ENCODE measurements at places on chromosomes 5 and 9. TPM values are rescaled to one million over a fixed set of nuclear protein-coding genes. Genes with fewer than 3 reads are reported as not detected.

The CDH12 gene
- not detected for total RNA-seq

The PAEP gene
- total RNA-seq: not detected

The FCN2 gene
- total RNA-seq: not detected

The PHF24 gene
- 0.35 TPM for total RNA-seq

The ADRB2 gene
- total RNA-seq: 2.8 TPM

The C9orf152 gene
- 0.56 TPM for total RNA-seq

The SHC3 gene
- 1.5 TPM for total RNA-seq

The SPINK5 gene
- total RNA-seq: 0.54 TPM

The NUP214 gene
- total RNA-seq: 55.0 TPM

The PCDH1 gene
- total RNA-seq: 43.4 TPM

The FGFR4 gene
- 2.8 TPM for total RNA-seq

- no peak for DNase-seq
Measured at GRCh38 chr5:16454686-16455085, 10.9 kb downstream of the ZNF622 start.

GRCh38 chr9:97372580-97372979 is 39.3 kb upstream of the TDRD7 start:
- no peak for DNase-seq

- DNase-seq: no peak
Measured at GRCh38 chr5:119614838-119615237, 14.5 kb upstream of the FAM170A start.

DNA sequence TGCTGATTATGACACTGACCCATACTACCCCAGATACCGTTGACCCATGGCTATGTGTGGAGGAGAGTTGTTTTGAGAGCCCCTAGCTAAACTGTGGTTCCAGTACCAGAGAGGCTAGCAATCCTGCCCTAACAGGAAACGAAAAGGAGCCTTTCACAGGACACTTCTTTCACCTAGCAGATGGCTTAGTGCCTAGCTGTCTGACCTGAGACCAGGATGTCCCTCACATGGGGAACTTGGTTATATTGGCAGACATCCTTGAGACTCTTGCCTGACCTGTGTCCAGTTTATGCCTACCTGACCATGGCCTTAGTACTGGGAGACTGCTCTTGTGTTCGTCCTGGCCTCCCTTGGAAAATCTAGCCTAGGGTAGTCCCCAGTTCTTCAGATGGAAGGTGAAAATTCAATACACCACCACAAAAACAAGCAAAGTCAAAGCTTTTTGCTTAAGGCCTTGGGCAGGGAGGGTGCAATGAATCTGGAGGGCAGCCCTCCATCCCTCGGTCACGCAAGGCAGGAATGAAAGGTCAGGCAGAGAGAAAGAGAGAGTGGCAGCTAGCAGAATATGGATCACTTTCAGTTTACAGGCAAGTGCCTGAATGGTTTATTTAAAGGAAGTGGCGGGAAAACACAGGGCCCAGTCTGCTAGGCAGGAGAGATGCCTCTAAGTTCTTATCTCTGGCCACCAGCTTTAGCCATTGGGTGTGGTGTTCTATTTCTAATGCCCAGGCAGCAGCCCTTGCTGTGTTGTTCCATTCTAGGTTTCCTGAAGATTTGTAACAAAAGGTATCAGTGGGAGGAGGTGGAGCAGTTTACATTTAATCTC is 16.4 kb upstream of the ZNF474 start:
- DNase-seq: no peak

DNA sequence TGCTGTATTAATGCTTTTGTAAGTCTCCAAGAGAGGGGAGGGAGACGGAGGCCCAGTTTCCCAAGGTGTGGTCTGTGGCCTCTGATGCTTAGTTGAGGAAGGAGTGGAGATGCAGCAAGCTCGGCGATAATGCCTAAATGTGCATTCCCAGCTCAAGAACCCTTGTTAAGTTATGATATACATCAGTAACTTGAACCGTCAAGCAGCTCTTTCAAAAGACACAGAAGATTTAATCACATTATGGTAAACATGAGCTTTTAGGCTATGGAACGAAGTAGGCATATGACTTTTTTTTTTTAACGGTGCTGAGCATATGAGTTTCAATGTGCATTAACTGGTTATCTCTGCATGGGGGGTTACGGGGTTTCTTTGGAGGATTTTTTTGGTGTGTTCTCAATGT is 22.3 kb upstream of the GLE1 start:
- no peak for DNase-seq

- DNase-seq: no peak
Measured at GRCh38 chr5:156888520-156888919, 38.4 kb downstream of the PPP1R2B start.

DNA sequence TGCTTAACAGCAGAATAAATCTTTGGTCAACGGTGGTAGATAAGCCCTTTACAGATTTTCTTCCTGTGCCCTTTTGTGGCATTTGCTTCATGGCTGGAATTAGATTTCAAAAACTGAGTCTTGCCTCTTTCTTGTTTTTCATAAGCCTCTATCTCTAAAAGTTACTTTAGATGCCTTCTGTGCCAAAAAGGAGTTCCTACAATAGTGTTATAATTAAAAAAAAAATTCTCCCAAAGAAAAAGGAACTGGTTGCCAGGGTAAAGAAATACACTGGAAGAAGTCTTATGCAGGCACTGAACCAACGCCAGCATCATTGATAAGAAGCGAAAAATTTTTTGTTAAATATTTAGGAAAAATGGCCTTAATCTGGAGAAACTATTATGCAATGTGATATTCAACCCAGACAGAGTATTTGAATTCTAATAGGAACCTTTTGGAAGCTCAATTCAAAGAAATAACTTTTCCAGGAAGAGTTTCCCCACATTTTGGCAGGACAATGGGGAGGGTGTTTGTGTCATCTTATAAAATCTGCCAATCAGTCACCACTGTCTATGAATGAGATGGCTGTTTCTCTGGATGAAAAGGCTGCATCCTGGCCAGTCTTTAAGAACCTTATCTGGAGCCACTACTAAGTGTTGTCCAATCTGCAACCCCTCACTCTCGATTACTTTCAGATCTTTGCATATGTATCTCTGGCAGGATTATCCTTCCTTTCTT is 608.1 kb downstream of the PDE4D start:
- DNase-seq: no peak

DNA sequence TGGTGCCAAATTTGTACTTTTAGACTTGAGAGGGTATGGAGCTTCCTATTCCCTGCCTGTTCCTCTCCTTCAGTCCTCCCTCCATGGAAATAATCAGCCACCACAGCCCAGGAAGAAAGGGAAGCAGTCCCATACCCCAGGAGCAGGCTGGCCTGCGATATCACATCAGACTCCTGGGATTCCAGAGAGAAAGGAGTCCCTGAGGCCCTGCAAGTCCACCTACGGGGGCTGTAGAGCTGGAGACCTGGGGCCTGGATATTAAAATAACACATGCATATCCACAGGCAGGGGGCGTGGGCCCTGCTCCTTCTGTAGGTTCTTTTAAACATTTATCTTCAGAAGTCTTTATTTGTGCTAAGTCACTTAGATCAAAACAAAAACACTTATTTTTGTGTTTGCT is 117.2 kb downstream of the TMEM174 start:
- no peak for DNase-seq

DNA sequence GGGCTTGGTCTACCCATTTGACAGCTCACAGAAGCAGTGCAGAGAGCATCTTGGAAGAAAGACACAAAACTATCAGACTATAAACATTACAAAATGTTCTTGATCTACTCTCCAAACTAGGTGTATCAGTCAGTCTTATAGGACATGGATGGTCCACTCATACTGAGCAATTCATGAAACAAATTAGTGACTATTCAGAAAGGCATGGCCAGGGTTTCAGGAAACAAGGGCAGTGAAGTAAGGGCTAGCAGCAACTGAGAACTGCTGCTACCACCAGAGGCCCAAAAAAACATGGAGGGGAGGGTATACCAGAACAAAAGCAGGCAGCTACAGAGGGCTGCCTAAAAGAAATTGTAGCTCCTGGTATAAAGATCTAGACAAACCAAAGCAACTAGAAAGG is 287.0 kb downstream of the PIK3R1 start:
- no peak for DNase-seq

- no peak for DNase-seq
Measured at GRCh38 chr5:84419742-84420141, 35.1 kb upstream of the EDIL3 start.

GRCh38 chr9:5122116-5122515 is 63.3 kb downstream of the INSL6 start:
- no peak for DNase-seq

DNA sequence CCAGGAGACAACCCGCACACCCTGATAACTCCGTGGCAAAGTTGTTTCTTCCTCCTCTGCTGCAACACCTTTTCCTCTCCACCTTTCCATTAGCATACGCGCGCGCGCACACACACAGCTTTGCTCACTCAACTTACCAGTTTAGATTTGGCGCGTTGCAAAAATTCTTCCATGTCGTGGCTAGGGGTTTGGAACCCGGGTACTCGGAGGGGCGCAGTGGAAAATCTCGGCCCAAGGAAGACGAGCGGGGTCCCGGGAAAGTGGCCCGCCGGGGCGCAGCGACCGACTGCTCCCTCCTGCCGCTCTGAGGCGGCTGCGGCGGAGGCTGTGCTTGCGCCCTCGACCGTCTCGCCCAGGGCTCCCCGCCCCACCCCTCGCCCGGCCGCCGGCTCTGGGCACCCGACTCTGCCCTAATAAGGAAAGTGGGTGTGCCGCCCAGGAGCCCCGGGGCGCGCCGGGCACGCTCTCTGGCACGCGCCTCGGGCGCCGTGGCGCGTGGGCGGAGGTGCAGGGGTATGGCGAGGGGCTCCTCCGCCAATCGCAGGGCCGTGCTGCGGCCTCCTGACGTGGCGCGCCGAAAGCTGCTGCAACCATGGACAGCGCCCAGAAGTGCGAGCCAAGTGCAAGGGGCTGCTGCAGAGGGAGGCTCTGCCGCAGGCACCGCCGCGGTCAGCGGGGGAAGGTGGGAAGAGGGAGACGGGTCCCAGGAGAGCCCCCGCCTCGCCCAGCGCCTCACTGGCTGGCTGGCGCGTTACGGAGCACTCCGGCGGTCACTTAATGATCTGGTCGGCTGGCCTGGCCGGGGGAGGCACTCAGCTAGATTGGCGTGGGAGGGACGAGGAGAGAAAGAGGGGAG is at the start of gene PRUNE2:
TSS of gene PRUNE2 (minus strand) at position 324 of the 856 bp plus-strand sequence. CDS start at position 173, 151 bp downstream.
- DNase-seq: peak; percentile 51

GRCh38 chr5:173238312-173239232 is 3.6 kb upstream of the NKX2-5 start:
- no peak for DNase-seq

DNA sequence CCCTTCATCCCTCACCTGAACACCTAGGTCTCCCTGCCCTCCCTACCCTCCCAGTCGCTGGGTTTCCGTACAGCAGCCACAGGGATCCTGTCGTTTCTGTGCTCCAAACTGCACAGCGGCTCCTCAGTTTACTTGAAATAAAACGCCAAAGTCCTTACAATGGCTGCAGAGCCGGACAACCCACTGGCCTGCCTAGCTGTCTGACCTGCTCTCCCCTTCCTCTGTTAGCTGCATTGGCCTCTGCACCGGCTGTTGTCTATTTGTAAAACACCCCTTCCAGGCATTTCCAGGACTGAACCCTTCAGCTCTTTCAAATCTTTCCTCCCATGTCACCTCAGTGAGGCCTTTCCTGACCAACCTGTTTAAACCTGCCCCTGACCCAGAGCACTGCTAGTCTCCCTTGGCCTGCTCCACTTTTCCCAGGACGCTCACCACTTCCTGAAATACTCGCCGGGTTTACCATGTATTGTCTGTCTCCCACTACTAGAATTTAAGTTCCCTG is 9.1 kb upstream of the MGAT1 start:
- no peak for DNase-seq

- no peak for DNase-seq
Measured at GRCh38 chr5:116289276-116289675, 204.5 kb downstream of the COMMD10 start.

DNA sequence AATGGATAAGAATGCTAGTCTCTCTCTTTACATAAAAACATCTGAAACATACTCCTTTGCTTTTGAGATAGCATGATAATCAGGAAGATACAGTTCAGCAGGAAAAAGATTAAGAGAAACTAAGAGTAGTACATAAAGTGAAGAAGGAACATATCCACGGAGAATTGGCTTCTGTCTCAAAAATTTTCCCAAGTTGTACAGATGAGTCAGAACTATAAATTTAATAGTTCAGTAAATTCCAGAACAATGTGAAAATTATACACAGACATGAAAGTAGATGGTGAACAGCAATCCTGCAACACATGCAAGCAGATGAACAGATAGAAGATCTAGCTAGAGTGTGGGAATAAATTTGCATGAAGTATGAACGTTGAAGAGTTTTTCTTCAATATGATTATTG is 691.4 kb upstream of the RIOK2 start:
- no peak for DNase-seq

- no peak for DNase-seq
Measured at GRCh38 chr9:71331603-71332002, 210.2 kb upstream of the TRPM3 start.

- no peak for DNase-seq
Measured at GRCh38 chr5:138676556-138677193, 76.5 kb upstream of the CTNNA1 start.

DNA sequence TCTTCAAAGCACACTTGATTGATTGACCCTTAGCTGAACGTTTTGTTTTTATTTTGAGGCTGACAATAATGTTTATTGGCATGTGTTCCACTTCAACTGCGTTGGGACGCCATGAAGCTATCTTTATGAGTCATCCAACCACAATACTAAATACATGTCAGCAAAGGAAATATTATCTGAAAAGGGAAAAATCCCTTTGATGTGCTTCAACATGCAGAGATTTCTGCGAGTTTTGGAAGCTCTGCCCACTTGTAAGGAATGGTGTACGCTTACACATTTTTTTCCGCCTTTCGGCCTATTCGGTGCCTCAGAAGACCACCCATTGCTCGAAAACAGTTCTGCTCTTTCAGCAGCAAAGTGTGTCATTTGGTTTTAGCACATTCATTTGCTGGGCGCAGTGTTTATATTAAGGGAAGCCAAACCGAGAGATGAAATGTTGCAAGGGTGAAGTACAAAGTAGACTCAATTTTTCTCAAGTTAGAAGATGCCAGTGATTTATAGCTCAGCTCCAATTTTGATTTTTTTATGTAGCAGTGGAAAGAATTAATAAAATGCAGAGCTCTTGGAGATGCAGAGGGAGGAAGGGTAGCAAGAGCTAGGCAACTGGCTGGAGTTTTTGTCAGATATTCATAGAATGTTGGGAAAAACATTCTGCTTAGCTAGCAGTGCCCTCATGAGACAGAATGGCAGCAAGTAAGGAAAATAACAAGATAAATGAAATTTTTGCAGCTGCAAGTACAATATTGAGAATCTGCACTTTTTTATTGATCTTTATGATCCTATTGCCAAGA is 68.9 kb downstream of the PRDM6 start:
- DNase-seq: no peak

DNA sequence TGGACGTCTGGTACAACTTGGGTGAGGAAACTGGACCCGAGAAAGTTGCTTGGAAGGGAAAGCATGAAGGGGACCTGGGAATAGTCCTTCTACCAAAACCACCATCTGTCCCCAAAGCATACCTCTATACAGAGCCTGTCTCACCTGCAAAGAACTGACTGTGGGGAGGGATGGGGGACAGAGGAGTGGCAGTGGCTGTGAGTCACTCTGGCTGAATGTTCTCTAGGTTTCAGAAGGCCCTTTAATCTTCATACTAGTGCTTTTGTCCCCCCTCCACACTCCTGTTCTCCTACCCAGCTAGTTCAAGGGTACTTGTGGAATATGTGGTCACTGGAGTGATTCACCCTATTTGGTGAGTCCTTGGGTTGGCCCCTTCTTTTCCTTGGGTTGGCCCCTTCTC is 109.3 kb upstream of the RUSC2 start:
- no peak for DNase-seq

- no peak for DNase-seq
Measured at GRCh38 chr5:135379046-135379654, 19.9 kb downstream of the MACROH2A1 start.
